Spleen (tissue), 13 donors: ENCODE measurements at places on chromosomes 7 and 10. TPM values are rescaled to one million over a fixed set of nuclear protein-coding genes. Genes with fewer than 3 reads are reported as not detected.

GRCh38 chr10:21318540-21319167 is 206.8 kb downstream of the SKIDA1 start:
- no peaks in the 10 kb centered on the region for H3K27me3 ChIP-seq
- H3K4me3 ChIP-seq: no peak overlapping the region
- H3K27ac ChIP-seq: no peak overlapping the region

Gene ZNF735
- not detected for total RNA-seq

Gene SH2D4B
- total RNA-seq: 0.37 TPM

DNA sequence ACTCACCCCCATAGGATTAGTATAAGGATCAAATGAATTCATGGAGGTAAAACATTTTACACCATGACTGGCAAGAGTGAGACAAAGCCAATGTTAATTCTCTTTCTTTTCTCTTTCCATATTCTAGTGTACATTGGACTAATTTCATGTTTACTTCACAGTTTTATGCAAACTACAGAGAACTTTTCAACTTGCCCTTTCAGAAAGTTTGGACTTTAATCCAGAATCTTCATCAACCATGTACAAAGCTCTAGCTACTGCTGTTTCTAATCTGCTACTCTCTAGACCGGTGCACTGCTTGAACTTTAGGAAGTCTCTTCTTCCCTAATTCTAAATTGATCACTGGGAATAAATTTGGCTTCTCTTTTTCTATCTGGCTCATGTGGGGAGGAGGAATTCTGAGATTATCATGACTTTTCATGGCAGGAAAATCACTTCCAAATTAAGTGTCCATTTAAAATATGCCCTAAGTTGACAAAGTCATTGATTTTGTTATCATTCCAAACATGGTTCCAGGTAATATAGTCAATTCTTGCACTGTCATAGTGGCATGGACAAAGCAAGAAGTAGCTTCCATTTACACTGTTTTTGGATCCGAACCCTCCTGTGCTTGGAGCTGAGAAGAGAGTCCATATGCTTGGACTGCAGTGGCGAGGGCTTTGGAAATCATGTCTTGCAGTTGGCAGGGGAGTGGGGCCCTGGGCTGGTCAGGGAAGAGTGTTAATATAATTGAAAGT is 903.3 kb downstream of the CCSER2 start:
- no peaks in the 10 kb centered on the region for H3K4me1 ChIP-seq
- no peaks in the 10 kb centered on the region for H3K36me3 ChIP-seq
- DNase-seq: no peak
- no peaks in the 10 kb centered on the region for H3K27me3 ChIP-seq
- no peak overlapping the region for H3K27ac ChIP-seq

DNA sequence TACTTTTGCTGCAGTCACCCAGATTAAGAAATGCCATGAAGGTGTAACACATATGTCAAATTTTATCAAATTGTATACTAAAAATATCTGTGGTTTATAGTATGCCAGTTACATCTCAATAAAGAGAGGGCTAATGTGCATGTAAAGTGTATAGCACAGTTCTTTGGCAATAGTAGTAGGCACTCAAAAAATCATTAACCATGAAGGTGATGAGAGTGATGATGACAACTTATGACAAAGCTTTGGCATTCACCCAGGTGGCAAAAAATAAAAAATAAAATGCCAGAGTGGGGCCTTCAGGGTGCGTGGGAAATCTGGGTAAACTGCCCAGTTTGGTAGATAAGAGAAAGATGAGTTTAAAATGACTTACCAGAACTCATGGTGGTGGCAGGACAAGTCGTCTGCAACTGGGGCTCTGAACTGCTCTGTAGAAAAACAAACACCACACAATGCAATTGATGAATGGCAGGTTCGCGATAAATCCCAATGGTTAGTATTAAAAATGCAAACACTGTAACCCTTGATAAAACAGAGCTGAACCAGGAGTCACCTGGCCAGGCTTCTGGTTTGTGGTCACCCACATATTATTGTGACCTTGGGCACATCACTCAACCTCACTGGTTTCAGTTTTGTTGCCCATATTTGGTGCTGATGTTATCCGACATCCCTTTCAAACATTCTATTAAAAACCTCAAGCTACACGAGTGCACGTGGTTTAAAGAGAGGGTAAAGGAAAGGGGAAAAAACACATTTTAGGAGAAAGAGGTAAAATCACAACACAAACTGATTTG is 120.2 kb downstream of the SORBS1 start:
- no peak overlapping the region for H3K27ac ChIP-seq
- DNase-seq: no peak
- peaks cover 13% of the 10 kb centered on the region for H3K4me1 ChIP-seq

Gene RAPGEF5
- total RNA-seq: 335 TPM

Gene CYP26C1
- 1.2 TPM for total RNA-seq

Gene AEBP1
- total RNA-seq: 67.5 TPM

GRCh38 chr7:35038354-35038753 is 1.1 kb upstream of the DPY19L1 start:
- no peaks in the 10 kb centered on the region for H3K27me3 ChIP-seq
- H3K4me1 ChIP-seq: peaks cover 26% of the 10 kb centered on the region
- peak overlapping the region; percentile 86 for H3K4me3 ChIP-seq
- H3K27ac ChIP-seq: peak overlapping the region; percentile 82
- no peaks in the 10 kb centered on the region for H3K36me3 ChIP-seq

GRCh38 chr10:118629211-118629610 is 33.8 kb upstream of the PRLHR start:
- no peaks in the 10 kb centered on the region for H3K4me1 ChIP-seq
- H3K27me3 ChIP-seq: no peaks in the 10 kb centered on the region
- H3K4me3 ChIP-seq: no peak overlapping the region
- no peaks in the 10 kb centered on the region for H3K36me3 ChIP-seq
- no peak for DNase-seq
- H3K27ac ChIP-seq: no peak overlapping the region

- H3K36me3 ChIP-seq: no peaks in the 10 kb centered on the region
- no peaks in the 10 kb centered on the region for H3K27me3 ChIP-seq
- H3K4me1 ChIP-seq: no peaks in the 10 kb centered on the region
- no peak overlapping the region for H3K27ac ChIP-seq
These were observed 988.6 kb downstream of the SORCS1 start for GRCh38 chr10:106175760-106176377.

Gene ACBD7
- not detected for total RNA-seq

GRCh38 chr10:31515819-31516402 is 196.9 kb downstream of the ZEB1 start:
- peaks cover 24% of the 10 kb centered on the region for H3K36me3 ChIP-seq
- no peak overlapping the region for H3K27ac ChIP-seq
- H3K4me3 ChIP-seq: no peak overlapping the region
- no peak for DNase-seq
- H3K27me3 ChIP-seq: no peaks in the 10 kb centered on the region

DNA sequence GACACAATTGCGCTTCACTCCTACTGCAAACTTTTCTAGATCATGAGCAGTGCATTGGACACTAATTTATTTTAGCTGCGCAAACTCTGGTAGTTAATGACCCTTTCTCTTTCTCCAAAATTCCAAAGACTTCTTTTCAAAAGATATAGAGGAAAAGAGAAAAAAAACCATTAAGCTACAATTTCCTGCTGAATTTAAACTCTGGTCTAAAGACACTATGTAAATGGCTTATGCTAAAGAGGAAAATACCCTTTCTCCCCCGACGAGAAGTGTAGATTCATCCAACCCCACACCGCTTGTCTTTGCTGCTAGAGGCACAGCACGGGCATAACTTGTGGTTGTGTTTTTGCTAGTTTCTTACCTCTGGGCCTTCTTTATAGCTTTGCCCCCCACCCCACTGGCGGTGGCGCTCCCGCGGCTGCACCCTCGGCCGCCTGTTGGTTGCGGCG is 84.1 kb downstream of the SNX10 start:
- peak overlapping the region; percentile 76 for H3K27ac ChIP-seq
- H3K4me1 ChIP-seq: peaks cover 10% of the 10 kb centered on the region
- H3K4me3 ChIP-seq: peak overlapping the region; percentile 77
- peaks cover 42% of the 10 kb centered on the region for H3K27me3 ChIP-seq
- H3K36me3 ChIP-seq: no peaks in the 10 kb centered on the region

- no peak overlapping the region for H3K27ac ChIP-seq
- H3K4me1 ChIP-seq: peaks cover 16% of the 10 kb centered on the region
- H3K4me3 ChIP-seq: no peak overlapping the region
These were observed 131.4 kb upstream of the BTBD16 start for GRCh38 chr10:122139627-122140170.

Gene SPDYE16
- total RNA-seq: not detected

GRCh38 chr7:157464971-157465886 is 128.4 kb downstream of the DNAJB6 start:
- peaks cover 2% of the 10 kb centered on the region for H3K27me3 ChIP-seq
- no peak overlapping the region for H3K4me3 ChIP-seq
- H3K27ac ChIP-seq: no peak overlapping the region

GRCh38 chr10:86035791-86036543 is 330.6 kb downstream of the GRID1 start:
- H3K27ac ChIP-seq: no peak overlapping the region

- DNase-seq: no peak
- H3K4me1 ChIP-seq: peaks cover 8% of the 10 kb centered on the region
- H3K4me3 ChIP-seq: no peak overlapping the region
- H3K36me3 ChIP-seq: no peaks in the 10 kb centered on the region
These were observed 12.0 kb upstream of the LIPA start for GRCh38 chr10:89263531-89263930.

Gene PRF1
- 56.8 TPM for total RNA-seq

DNA sequence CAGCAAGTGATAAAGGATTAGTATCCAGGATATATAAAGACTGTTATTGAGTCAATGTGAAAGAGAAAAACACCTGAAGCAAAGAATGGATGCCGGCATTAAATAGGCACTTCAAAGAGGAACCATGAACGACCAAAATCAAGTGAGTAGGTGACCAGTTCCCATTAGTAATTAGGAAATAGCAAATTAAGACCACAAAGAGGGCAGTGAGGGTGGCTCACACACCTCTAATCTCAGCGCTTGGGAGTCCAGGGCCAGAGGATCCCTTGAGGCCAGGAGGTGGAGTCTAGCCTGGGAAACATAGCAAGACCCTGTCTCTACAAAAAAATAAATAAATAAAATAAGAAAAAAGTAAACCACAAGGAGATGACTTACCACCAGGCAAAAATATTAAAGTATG is 1.5 kb upstream of the ANTXRL start:
- H3K4me3 ChIP-seq: peak overlapping the region; percentile 59

- DNase-seq: no peak
- H3K27me3 ChIP-seq: no peaks in the 10 kb centered on the region
- no peak overlapping the region for H3K27ac ChIP-seq
- peaks cover 52% of the 10 kb centered on the region for H3K36me3 ChIP-seq
These were observed 28.7 kb downstream of the UPF2 start for GRCh38 chr10:12013926-12014325.

- no peak overlapping the region for H3K4me3 ChIP-seq
- H3K36me3 ChIP-seq: no peaks in the 10 kb centered on the region
- H3K27me3 ChIP-seq: no peaks in the 10 kb centered on the region
- no peak overlapping the region for H3K27ac ChIP-seq
- no peaks in the 10 kb centered on the region for H3K4me1 ChIP-seq
These were observed 21.6 kb downstream of the SCART1 start for GRCh38 chr10:133475425-133475734.

- H3K27ac ChIP-seq: no peak overlapping the region
- no peak overlapping the region for H3K4me3 ChIP-seq
- no peaks in the 10 kb centered on the region for H3K4me1 ChIP-seq
- no peaks in the 10 kb centered on the region for H3K36me3 ChIP-seq
- H3K27me3 ChIP-seq: no peaks in the 10 kb centered on the region
These were observed 75.9 kb downstream of the HIBADH start for GRCh38 chr7:27586825-27587224.
